ENCODE measurements at places on chromosomes 12 and 14. TPM values are rescaled to one million over a fixed set of nuclear protein-coding genes. Genes with fewer than 3 reads are reported as not detected.

The LRIG3 gene
- polyA plus RNA-seq = 3.6 TPM

The GUCY2C gene
- 57.4 TPM for polyA plus RNA-seq

The TRPV4 gene
- polyA plus RNA-seq = 2.2 TPM

The CCDC196 gene
- 1.3 TPM for polyA plus RNA-seq

The PTGR2 gene
- polyA plus RNA-seq = 8.2 TPM

The LTB4R gene
- 21.9 TPM for polyA plus RNA-seq

The SLC6A13 gene
- polyA plus RNA-seq = 11.3 TPM

The RAPGEF3 gene
- polyA plus RNA-seq = 19.8 TPM

The IL25 gene
- not detected for polyA plus RNA-seq

The GARIN6 gene
- not detected for polyA plus RNA-seq

The OR6C70 gene
- not detected for polyA plus RNA-seq

The KCNH5 gene
- 0.01 TPM for polyA plus RNA-seq

The BIN2 gene
- 1.6 TPM for polyA plus RNA-seq

The ADAM20 gene
- not detected for polyA plus RNA-seq

The CD4 gene
- 19.1 TPM for polyA plus RNA-seq

The CCND2 gene
- polyA plus RNA-seq = 101 TPM

The KITLG gene
- 4.5 TPM for polyA plus RNA-seq
